ENCODE measurements at places on chromosomes 2 and 18.

GRCh38 chr18:11565716-11566115, 43.7 kb upstream of the SLC35G4 start:
- no peak for DNase-seq

- DNase-seq = no peak
These were observed 27.7 kb upstream of the ACTR2 start for GRCh38 chr2:65199891-65200290.

GRCh38 chr2:226995625-226996041, 159.8 kb downstream of the RHBDD1 start:
- peak; percentile 56 for DNase-seq

DNA sequence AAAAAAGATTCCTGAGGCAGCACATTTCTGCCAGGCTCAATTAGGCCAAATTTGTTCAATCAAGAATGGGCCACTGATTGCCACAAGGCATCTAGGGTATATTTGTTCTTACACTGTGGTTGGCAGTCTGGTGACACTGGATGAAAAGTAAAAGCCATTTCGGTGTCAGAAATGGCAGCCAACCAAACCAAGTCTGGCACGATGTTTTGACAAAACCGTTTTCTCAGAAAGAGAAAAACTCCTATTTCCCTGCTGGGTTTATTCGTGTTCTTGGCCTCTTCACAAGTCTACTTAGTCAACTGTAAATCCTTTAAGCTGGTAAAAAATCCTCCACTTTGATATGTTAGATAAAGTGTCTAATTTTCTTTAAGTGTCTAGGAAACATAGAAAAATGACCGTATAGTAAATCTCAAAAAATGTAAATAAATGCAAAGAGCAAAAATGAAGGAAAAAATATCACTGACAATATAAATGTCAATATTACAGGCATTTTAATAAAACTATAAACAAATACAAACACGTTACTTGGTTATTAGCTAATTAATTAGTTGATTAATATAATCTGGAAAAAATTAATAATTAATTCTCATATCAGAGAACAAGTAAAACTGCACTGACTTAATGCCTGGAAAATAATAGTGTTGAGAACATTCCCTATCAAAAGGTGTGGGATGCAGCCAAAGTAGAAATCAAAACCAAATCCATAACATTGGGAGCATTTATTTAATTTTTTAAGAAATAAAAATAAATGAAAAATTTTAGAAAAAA, 182.0 kb upstream of the ZNF804A start:
- DNase-seq = no peak

- DNase-seq = no peak
These were observed 72.2 kb downstream of the XRCC5 start for GRCh38 chr2:216181351-216181750.

DNA sequence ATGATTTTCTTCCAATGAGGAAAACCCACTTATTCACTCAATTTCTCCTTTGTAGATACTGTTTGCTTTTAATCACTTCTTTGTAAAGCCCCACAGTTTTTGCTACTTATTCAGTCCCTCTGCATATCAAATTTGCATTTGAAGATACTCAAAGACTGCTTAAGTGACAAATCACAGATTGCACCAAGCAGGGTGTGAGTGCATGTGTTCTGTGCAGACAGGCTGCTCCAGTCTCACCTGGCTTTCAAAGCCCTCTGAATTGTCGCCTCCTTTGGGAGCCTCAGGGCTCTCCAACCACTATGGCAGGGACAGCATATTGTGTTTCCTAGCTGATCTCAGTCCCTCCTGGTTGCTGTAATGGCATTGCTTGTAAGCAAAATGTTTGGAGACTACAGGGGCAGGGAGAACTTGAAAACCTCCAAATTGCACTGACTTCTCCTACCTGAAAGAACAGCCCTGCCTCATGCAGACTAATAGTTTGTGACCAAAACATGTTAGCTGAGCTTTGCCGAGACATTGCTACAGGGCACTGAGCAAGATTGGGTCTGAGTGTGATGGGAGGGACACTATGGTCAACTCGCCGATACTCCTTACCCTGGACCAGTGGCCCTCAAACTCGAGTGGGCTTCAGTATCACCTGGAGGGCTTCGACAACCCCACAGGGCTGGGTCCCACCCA, 96.8 kb downstream of the POLE4 start:
- no peak for DNase-seq

DNA sequence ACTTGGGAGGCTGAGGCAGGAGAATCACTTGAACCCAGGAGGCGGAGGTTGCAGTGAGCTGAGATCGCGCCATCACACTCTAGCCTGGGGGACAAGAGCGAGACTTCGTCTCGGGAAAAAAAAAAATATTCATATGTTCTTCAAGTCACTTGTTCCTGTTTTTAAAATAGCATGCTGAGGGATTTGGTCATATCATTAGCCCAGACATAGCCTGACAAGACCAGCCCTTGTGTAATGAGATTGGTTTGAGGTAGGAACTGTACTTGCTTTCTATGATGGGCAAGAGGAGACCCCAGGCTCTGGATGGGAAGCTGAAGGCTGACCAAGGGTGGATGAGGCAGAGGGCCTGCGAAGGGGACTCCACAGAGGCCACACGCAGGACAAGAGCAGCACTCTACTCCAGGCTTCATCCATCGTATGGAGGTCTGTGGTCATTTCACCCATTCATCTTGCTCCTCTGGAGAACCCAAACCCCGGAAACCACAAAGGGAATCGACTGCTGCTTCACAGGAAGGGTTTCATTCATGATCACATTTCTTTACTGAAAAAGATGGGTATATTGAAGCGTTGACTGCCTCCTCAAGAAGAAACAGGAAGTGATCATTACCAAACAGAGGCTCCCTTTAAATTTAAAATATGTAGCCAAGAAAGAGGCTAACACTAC, 87.1 kb upstream of the ZNF397 start:
- no peak for DNase-seq

DNA sequence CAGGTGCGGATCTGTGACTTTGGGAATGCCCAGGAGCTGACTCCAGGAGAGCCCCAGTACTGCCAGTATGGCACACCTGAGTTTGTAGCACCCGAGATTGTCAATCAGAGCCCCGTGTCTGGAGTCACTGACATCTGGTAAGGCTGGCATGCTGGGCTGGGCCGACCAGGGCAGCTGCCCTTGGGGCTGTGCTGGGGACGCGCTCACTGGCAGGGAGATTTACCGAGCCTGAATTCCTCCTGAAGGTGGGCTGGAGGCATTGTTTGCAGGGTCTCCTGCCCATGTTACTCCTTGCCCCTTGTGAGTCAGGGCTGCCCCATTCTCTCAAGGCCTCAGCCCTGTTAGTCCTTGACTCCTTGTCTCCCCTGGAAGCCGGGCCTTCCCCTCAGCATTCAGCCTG, 18.7 kb upstream of the GMPPA start:
- DNase-seq = no peak
